Inflammatory macrophage treated with lipopolysaccharide for 4 hours (primary cell): ENCODE measurements at places on chromosomes 2 and 18.
A peak's percentile ranks its signal among the peaks of the same experiment; 100 is the strongest.

DNA sequence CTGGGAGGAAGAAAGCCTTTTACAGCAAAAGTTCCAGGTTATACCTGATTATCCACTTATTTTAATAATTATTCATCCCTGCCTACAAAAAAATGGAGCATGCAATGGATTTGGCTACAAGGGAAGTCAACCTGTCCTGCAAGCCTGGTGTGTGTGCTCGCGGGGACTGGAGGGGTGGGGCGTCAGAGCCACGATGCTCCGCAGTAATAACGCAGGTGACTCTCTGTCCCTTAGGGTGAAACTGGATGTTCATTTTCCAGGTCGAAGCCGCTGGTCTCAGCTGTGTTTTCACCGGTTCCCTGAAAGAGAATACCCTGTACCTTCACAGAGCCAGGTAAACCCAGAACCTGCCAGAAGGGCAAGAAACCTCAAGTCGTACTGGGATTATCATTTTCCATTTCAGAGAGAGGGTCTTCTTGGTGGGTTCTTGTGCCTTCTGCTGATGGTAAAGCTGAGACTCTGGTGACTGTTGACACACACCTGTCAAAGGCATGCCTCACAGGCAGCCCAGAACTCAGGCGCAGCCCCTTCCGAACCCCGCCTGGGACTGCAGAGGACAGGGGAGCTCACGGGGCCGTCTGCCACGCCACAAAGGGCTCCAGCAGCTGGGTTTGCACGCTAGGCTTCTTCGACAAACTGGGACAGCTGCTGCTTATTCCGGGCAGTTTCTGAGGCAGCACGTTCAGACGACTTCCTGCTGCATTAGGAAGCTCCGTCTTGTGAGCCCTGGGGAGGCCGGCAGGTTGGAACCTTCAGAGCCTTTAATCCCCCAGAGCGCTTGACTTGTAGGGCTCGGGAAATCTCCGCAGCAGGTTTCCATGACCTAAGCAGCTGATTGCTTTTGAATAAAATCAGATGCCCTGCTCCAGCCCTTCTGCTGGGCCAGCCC, 58.6 kb downstream of the KCNG2 start:
- no peak for DNase-seq

DNA sequence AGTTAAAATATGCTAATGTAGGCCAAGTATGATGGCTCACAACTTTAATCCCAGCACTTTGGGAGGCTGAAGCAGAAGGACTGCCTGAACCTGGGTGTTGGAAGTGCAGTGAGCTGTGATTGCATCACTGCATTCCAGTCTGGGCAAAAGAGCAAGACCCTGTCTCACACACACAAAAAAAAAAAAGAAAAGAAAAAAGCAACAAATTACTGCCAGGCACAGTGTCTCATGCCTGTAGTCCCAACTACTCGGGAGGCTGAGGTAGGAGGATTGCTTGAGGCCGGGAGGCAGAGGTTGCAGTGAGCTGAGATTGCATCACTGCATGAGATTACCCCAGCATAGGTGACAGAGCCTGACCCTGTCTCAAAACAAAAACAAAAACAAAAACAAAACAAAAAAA, 110.6 kb downstream of the PRELID3A start:
- DNase-seq, result no peak

GRCh38 chr2:149767516-149767974, 180.0 kb upstream of the MMADHC start:
- no peak for DNase-seq

DNA sequence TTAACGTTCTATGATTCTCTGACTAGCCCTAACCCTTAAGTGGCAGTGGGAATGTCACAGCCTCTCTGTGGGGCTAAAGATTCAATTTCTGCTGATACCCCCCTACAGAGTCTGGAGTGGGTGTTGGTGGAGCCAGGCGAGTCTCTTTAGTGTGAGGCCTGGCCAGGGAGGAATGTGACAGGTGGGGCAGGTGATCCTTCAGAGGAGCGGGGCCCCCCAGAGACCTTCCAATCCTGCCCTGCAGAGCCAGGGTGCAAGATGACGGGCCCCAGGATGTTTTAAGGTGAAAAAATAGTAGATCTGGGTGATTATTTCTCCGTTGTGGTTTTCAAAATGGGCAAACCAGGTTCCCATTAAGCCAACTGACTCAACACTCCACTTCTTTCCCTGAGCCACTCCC, 28.2 kb upstream of the DNMT3A start:
- no peak for DNase-seq

- DNase-seq, result peak; percentile 14
Observed at GRCh38 chr18:80023173-80023572, 11.1 kb upstream of the RBFA start.

DNA sequence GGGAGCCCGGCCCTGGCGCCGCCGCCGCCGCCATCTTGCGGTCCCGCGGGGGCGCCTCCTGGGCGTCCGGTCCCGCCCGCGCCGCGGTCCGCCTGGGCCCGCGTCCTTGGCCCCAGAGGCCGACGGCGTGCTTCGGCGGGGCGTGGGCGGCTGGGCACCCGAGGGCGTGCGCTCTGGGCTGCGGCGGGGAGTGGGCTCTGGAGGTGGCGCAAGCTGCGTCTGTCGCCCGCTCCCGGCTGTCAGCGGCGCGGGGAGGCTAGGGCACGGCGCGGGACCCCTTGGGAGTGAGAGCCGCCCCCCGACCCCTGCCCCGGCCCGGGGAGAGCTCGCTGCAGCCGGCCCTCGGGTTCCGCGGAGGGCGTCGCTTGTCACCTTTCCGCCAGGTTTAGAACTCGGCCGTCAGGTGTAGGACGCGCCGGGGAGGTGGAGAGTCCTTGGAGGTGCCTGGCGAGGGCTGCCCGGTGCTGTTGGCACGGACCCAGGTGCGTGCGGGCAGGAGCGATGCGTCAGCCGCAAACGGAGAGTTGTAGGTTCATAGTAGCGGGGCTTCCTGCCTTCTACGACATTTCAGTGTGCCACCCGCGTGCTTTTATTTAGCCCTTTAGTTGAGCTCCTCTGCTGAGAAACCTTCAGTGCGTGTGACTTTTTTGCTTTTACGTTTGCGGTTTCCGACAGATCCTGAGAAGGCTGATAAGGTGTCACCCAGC, 921 bp downstream of the VAPA start:
- DNase-seq, result peak; percentile 64

GRCh38 chr2:122417114-122417513, 661.7 kb downstream of the TSN start:
- no peak for DNase-seq

DNA sequence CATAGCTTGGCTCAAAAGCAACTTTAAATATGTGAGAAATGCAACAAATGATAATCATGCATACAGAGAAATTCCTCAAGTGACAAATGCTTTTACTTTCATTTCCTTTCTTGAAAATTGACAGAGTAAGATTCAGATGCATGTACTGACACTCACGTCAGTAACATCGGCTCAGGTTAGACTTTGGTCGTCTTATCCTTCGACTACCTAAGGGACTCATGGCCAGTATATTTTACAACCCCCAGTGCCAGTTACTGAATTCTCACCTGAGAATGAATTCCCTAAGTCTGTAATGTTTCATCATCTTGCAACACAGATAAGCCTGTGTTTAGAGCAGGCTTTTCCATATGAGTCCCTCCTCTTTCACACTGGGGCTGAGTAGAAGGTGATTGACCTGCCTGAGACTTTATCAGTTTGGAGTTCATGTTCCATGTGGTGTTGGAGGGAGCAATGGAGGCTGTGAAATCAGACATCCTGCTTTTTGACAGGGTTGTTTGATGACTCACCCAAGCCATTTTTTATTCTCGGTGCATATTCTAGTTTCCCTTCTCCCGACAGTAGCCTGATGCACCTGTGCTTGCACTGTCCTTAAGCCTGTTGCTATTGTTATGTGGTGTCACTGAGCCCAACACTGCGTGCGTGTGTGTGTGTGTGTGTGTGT, 30.5 kb upstream of the ATP8B1 start:
- DNase-seq, result peak; percentile 70
